Amniotic stem cell (primary cell): ENCODE measurements at places on chromosomes 7 and 10.

- DNase-seq = no peak
These were observed 8.1 kb downstream of the TRPV5 start for GRCh38 chr7:142925413-142925812.

- no peak for DNase-seq
These were observed 73.9 kb upstream of the VIPR2 start for GRCh38 chr7:159218607-159219006.

DNA sequence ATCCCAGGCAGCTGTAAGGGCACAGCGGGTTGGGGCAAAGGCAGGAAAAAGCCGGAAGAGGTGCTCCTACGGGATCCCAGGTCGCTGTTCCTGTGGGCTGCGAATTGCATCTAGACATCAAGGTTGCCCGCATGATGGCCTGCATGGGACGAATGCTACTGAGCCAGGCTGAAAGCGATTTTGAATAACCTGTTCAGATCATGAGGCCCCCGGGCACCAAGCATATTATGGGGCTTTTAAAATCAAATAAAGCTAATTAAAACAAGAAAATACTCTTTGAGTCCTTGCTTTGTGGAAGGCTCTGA, 37.1 kb downstream of the CAMK2B start:
- no peak for DNase-seq

DNA sequence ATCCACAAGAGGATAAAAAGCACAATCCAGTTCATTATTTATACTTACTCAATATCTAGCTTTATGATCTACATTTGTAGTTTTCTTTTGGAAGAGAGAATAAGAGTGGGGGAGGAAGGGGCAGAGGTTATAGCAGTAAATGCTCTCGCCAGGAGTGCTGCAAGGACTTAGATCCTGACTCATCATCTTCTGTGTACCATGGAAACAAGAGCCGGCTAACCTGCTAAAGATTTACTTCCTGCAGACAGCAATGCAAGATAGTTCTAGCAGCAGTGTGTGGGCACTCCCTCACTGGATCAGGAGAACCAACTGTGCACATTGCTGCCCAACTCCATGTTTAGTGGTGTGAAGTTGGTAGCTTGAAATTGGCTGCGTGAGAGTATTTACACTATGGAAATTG, 47.7 kb upstream of the TRIL start:
- DNase-seq = no peak
